Retina (tissue), 1 donor: ENCODE measurements at places on chromosomes 6 and 20.

GRCh38 chr6:170436209-170436809 is 116.8 kb downstream of the PSMB1 start:
- DNase-seq, result no peak

DNA sequence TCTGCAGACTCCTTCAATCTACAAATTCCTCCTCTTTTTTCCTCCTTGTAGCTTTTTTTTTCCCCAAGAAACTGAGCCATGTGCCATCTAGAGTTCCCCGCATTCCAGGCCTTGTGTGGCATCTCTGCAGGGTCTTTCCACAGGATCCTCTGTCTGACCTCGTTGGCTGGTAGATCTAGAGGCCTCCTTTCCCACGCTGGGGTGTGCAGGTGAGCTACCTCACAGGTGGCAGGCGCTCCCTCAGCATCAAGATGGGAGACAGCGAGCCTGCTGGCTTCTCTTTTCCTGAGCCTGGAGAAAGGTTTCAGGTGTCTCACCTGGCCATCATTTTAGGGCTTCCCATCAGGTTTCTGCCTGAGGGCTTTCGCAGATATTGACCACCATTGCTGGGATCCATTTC is 9.6 kb upstream of the NELFCD start:
- no peak for DNase-seq

DNA sequence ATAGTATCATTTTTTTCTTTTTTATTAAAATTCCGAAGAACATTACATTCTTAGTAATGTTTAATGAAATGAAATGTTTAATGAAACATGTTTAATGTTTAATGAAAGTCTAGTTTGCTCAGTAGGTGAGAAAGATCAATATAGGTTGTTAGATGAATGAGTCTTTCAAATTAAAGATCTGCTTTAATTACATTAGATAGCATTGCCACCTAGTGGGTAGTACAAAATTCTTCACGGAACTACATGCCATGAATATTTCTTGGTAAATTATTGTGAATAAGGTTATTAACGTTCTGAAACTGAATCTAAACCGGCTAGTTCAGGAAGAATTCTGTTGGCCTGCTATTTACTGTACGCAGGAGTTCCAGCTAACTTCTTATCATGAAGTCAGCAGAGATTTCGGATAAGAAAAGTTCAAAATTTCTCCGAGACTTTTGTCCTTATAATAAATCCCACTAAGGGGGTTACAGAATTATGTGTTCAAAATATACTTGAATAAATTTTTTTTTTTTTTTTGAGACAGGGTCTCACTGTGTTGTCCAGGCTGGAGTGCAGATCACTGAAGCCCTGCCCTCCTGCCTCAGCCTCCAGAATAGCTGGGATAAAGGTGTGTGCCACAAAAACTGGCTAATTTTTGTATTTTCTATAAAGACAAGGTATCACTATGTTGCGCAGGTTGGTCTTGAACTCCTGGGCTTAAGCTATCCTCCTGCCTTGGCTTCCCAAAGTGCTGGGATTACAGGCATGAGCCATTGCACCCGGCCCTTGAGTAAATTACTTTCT is 7.9 kb upstream of the GMNN start:
- no peak for DNase-seq

DNA sequence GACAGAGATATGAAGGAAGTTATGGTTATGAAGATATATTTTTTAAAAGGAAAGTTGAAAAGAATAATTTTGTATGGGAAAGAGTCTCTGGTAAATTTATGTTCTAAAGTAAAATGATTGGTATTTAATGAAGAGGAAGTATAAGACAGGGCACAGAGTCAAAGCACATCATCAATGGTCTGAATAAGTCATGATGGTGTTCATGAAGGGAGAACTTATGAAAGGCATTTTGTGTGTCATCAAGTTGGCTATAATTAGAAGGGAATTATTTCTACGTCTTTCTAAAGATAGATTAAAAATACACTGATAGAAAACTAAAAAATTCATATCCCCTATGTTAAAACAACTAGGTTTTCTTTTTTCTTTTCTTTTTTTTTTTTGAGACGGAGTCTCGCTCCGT is 21.4 kb upstream of the SNAI1 start:
- DNase-seq, result no peak

DNA sequence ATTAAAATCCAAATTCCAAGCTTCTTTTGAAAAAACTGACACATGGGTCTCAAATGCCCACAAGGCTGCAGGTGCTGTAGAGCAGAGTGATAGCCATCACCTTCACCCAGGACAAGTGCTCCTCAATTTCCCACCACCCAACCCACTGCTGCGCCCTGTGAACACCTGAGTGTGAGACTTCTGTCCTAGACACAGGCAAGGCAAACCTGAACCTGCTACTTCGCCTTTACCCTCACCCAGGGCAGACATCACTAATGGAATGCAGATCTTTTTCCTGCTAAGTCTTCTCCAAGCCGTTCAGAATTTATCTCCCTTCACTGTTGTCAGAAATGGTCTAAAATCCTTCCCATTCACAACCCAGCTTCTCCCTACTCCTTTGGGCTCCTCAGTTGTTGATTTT is 65.9 kb downstream of the PREX1 start:
- no peak for DNase-seq

DNA sequence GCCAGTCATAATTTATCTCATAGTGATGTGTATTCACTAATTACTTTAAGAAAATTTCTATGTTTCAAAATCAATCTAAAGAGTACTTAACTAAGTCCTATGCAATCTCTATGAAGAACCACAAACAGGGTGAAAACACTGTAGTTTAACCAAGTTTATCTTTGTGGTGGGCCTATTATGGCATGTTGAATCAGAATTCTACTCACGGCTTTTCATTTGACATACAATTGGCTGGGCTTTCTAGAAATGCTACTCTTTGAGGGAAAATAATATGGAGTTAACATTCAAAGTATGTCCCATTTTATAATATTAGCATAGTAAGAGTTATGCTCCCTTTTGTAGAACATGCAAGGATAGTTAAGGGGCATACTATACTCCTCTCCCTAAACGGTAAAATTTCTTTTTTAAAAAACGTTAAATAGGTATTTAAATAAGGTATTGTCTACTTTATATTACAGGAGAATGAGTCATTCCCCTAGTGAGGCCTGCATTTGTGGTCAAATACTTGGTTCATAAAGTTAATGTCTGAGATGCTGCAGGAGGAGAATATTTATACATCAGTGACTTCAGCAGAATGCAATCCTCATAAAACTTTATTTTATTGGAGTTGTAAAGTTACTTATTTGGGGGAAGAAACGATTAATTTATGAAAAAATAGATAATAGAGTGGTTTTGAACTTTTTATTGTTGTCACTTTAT is 1.8 kb downstream of the MOXD1 start:
- DNase-seq, result no peak

- DNase-seq, result no peak
These were observed 3.4 kb upstream of the EEF1E1 start for GRCh38 chr6:8105791-8106190.

GRCh38 chr6:97963193-97963592 is 680.2 kb upstream of the MMS22L start:
- DNase-seq, result no peak
